ENCODE measurements at places on chromosomes 2 and 18.

DNA sequence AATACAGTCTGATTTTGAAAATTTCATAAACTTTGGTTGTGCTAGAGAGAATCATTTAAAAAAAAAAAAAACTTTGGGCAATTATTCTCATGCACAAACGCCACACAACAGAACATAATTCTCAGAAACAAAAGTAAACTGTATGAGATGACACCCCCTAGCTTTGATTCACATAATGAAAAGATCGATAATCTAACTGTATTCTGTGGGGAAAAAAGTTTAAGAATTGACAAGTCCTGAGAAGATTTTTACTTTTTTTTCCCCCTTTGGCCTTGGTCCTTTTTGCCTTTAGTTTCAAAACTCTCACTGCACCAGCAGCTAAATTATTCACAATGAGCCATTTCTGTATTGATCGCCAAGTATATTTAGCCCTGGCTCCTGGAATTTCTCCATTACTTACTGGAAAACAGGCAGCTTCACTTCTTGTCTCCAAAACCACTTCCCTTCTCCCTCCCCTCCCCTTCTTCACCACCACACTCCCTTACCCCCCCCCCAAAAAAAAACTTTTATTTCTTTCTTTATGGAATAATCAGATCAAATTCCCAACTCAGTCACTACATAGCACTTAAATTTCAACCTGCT lies 2.0 kb downstream of the IKZF2 start:
- no peak for DNase-seq

DNA sequence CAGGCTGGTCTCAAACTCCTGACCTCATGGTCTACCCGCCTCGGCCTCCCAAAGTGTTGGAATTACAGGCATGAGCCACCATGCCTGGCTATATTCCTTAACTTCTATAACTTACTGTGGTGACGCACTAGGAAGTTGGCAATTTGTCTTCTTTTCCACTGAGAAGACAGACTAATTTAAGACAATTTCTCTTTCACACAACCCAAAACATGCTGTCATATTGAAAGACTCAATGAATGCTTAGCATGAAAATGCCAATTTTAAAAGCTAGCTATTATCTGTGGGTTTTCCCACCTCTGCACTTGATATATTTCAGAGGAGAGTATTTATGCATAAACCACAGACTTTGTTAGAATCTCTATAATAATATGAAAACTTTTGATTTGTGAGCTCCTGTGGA lies 84.5 kb downstream of the ERBB4 start:
- DNase-seq = no peak

DNA sequence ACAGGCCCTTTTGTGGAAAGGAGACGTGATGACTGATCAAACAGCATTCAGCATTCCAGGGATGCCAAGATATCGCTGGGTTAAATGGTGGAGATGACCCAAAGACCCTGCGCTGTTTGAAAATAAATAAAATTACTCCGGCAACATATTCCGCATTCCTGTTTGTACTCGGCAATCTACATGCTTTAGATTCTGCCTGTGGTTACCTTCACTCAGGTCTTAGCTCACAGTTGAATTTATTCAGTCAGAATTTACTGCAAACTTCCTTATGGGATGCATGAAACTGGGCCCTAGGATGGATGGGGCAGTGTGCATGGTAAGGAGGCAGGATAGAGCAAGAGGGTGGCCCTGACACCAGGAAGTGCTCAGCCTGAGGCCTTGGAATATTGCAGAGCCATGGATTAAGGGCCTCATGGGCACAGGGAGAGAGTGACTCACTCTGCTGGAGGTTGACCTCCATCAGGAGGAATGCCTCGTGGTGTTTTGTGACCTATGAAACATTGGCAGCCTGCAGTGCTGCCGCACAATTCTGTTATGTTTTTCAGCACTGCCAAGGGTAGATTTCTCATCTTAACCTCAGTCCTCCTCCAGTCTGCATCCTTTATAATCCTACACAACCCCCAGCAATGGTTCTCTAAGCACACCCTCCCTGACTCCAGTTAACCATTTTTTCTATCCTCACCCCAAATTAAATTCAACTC lies 321.4 kb downstream of the IRS1 start:
- DNase-seq = no peak

DNA sequence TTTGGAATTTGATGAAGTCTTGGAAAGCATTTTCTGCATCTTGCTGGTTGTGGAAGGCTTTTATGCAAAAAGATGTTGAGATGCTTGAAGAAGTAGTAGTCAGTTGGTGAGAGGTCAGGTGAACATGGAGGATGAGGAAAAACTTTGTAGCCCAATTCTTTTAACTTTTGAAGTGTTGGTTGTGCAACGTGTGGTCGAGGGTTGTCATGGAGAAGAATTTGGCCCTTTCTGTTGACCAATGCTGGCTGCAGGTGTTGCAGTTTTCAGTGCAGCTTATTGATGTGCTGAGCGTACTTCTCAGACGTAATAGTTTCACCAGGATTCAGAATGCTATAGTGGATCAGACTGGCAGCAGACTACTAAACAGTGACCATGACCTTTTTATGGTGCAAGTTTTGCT lies 508.4 kb upstream of the MAP2 start:
- no peak for DNase-seq

- DNase-seq = no peak
These were observed 115.9 kb upstream of the LGALSL start for GRCh38 chr2:64338108-64338507.

GRCh38 chr2:110970201-110970600 lies 150.5 kb upstream of the BCL2L11 start:
- no peak for DNase-seq

- no peak for DNase-seq
These were observed 232.7 kb downstream of the SLC8A1 start for GRCh38 chr2:40219141-40219540.

GRCh38 chr2:172446474-172447063 lies 19.2 kb downstream of the ITGA6 start:
- no peak for DNase-seq

DNA sequence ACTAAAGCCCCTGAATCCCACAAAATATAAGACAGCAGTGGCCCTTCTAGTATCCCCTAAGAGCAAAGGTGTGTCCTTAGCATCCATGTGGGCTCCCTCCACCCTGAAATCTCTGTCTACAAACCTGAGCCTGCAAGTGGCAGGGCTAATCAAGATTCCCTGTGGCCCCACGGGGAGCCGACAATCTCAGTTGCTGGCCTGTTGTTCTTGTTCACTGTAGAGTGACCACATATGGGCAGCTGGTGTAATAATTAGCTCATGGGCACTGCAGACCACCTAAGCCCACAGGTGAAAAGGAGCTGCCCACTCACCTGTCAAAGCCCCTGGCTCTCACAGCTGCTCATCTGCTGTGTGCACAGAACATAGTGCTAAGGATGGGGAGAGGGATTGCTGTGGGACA lies 102.3 kb downstream of the MRO start:
- DNase-seq = no peak

DNA sequence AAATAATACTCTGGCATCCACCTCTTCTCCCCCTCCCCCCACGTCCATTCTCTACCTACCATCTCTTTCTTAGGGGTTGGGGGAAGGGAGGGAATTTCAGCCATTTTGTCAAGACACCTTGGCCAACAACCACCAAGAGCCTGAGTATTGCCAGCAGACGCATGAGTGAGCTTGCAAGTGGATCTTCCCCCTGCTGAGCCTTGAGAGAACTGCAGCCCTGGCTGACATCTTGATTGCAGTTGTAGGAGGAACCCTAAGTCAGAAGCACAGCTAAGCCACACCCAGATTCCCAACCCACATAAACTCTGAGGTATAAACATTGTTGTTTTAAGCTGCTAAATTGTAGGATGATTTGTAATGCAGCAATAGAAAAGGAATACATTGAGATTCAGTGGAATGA lies 165.6 kb downstream of the TMEFF2 start:
- DNase-seq = no peak

DNA sequence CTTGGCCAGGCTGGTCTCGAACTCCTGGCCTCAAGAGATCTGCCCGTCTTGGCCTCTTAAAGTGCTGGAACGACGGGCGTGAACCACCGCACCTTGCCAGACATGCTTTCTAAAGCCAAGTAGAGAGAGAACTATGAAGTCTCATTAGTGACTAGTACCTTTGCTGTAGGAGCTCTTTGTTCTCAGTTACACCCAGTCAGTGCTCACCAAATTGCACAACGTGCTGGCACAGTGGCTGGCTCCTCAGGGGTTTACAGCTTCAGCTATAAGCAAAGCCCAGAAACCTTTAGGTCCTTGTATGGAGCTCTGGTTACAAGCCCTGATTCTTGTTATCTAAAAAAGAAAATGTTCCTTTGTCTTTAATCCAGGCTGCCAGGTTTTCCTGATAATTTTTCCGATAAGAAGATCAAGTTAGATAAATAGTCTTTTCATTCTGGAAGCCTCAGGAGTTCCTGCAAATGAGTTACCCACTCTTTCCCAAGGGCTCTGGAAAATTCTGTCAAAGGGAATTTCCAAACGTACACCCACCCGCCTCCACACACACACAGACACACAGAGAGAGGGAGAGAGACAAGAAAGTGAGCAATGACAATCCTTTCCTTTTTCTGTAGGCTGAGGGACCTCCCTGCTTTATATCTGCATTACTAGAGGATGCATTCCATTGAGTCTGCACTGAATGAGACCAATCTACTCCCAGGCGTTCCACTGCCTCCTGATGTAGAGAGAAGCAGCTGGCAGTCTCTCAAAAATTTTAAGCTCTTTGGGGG lies 100.2 kb upstream of the CSRNP3 start:
- DNase-seq = no peak

- no peak for DNase-seq
These were observed 15.9 kb downstream of the KIDINS220 start for GRCh38 chr2:8821276-8822217.

- DNase-seq = no peak
These were observed 512.0 kb downstream of the CMPK2 start for GRCh38 chr2:6353669-6354068.

DNA sequence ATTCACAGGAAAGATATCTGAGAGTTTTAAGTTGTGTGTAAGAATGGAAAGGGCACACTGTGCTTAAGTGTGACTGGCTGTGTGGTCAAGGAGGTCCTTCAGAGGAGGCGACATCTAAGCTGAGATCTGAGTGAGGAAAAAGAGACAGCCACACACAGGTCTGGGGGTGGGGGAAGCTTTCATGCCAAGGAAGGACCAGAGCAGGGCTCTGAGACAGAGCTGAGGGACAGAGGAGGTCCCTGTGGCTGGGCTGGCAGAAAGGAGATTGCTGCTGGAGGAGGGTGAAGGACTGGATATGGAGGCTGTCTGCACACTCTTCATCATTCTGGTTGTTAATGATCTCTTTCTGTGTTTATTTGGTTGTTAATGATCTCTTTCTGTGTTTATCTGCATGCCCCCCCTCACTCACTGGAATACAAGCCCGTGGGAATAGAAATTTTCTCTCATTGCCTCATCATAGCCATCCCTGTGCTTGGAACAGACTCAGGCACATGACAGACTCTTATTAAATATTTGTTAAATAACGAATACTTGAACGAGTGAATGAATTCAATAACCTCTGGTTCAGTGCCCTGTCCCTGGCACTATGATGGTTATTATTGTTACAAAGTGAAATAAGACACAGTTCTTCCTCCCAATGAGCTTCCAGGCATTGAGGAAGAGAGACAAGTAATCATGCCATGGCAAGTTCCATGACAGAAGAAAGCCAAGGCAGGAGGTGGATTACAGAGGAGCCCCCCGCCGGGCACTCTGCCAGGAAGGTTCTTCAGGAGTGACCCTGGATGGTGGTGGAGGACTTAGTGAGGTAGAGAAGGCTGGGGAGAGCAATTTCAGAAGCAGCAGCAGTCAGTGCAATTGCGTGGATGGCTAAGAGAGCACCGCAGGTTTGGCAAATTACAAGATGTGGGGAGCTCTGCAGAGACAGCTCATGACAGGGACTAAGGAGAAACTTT lies 399.4 kb upstream of the HS6ST1 start:
- no peak for DNase-seq

DNA sequence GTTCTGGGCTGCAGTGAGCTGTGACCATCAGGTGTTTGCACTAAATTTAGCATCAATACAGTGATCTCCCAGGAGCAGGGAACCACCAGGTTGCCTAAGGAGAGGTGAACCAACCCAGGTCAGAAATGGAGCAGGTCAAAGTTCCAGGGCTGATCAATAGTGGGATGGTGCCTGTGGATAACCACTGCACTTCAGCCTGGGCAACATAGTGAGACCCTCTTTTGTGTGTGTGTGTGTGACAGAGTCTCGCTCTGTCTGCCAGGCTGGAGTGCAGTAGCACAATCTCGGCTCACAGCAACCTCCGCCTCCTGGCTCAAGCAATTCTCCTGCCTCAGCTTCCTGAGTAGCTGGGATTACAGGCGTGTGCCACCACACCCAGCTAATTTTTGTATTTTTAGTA lies 163.7 kb upstream of the SERTAD2 start:
- no peak for DNase-seq

- DNase-seq = peak; percentile 2
These were observed 104.1 kb downstream of the CHN1 start for GRCh38 chr2:174901075-174901474.

GRCh38 chr2:145961846-145962245 lies 1441.9 kb upstream of the ZEB2 start:
- DNase-seq = no peak

DNA sequence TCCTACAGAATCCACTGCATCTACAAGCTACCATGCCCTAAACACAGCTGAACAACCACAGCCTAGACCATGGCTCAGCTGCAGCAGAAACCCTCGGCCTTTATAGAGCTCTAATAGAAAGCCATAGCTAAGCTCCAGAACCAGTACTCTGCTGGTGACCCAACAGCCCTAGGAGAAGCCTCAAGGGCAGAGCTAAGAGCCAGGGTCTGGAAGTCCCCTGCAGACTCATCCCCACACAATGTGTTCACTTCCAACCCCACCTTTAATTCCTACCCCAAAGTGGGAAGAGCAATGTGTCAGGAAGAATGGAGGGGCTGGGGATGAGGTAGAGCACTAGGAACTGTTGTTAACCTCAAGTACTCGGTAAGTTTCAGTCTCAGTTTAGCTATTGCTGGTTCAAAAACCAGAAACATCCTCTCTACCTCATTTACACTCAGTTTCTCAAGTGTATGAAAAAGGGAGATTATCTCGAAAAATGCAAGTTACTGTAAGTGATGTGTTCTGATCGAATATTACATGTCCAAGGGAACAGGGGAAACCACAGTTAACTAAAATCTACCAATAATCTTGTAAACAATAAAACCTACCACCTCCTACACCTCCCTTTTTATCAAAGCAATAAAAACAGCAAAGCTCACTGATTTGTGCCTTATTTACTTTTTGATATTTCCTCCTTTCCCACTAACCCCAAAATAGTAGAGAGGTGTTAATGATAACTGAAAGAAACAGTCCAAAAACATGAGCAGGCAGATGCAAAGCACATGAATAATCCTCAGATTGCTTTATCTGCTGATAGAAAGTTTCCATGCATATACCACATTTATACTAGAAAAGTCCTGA lies 36.2 kb downstream of the THADA start:
- DNase-seq = no peak

DNA sequence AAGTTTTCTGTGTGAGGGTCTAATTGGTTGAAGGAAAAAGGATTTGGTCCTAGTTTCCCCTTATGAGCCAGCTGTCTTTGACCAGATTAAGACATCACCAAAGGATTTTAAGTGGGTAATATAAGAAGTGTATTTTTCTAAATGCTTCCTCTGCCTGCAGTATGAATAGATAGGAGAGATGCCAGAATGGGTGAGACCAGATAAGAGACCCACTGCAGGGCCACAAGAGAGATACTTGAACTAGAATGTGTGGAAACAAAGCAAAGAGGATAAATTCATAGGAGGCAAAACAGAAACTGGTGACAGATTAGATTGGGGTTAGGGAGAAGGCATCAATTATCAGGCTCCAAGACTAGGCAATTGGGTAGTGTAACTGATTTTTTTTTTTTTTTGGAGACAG lies 1.1 kb upstream of the HDHD2 start:
- DNase-seq = no peak

GRCh38 chr2:174157053-174157452 lies 91.3 kb downstream of the OLA1 start:
- DNase-seq = no peak

GRCh38 chr18:34938090-34938489 lies 103.1 kb upstream of the MAPRE2 start:
- DNase-seq = no peak

Measured in stimulated activated CD4-positive, alpha-beta T cell treated with anti-CD3 and anti-CD28 coated beads, Interleukin-12 subunit alpha, Interleukin-12 subunit beta, amount 100 ng/mL, for 24 hours (primary cell).